Hematopoietic multipotent progenitor cell (in vitro differentiated cells): ENCODE measurements at places on chromosomes 2 and 18.

DNA sequence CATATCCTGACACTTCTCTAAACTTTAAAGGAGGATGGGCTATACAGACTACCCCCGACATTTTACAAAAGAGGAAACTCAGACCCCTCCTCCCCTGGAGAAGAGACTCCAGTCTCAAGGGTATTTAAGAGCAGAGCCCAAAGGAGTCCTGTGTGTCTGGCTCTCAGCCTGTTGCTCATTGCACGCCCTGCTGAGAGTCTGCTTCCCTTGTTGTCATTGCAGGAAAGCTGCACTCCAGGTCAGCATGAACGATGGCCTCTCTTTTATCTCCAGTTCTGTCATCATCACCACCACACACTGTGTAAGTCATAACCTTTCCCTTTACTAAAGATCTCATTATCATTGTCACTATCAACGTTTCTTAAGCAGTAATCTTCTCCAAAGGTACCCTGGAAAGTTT, 111.4 kb downstream of the ANTXR1 start:
- DNase-seq = no peak

DNA sequence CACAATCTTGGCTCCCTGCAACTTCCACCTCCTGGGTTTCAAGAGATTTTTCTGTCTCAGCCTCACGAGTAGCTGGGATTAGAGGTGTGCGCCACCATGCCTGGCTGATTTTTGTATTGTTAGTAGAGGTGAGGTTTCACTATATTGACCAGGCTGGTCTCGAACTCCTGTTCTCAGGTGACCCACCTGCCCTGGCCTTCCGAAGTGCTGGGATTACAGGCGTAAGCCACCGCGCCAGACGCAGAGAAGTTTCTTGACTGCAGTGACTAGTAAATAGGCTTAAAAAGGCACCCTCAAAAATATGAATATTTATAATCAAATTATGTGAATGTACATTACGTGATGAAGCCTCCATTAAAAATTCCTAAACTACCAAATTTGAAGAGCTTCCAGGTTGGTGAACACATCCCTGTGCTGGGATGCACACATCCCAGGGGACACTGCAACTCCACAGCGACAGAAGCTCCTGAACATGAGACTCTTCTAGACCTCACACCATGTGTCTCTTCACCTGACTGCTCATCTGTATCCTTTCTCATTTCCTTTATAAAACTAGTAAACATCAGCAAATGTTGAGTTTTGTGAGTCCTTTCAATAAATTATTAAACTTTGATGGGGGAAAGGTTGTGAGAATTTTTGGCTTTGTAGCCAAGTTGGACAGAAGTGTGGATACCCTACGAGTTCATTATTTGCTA, 203.3 kb upstream of the SPOPL start:
- DNase-seq = no peak

GRCh38 chr2:68118816-68119215, 38.9 kb upstream of the PNO1 start:
- DNase-seq = no peak

- DNase-seq = no peak
These were observed 12.8 kb upstream of the NEU4 start for GRCh38 chr2:241796209-241796608.

GRCh38 chr2:152635635-152636298, 81.5 kb downstream of the PRPF40A start:
- peak; percentile 33 for DNase-seq
